Right cardiac atrium (tissue), 5 donors: ENCODE measurements at places on chromosomes 5 and 9. TPM values are rescaled to one million over a fixed set of nuclear protein-coding genes. Genes with fewer than 3 reads are reported as not detected.

Gene OTP
- not detected for total RNA-seq

Gene SLC4A9
- 0.26 TPM for total RNA-seq

Gene STK32A
- total RNA-seq, result 1.9 TPM

Gene CATSPER3
- total RNA-seq, result 0.54 TPM

Gene PLAC8L1
- total RNA-seq, result not detected

Gene PCDHGA2
- 7.1 TPM for total RNA-seq

Gene GTF3C5
- total RNA-seq, result 41.1 TPM

Gene SCGB3A2
- total RNA-seq, result not detected

Gene ZCCHC10
- 18.3 TPM for total RNA-seq

Gene C1QTNF3
- total RNA-seq, result 3.3 TPM

Gene CDKN2B
- 1.4 TPM for total RNA-seq

Gene BAAT
- 0.14 TPM for total RNA-seq

Gene SLIT3
- 109 TPM for total RNA-seq

Gene GLRA1
- total RNA-seq, result not detected

Gene EFNA5
- total RNA-seq, result 21.8 TPM

Gene SREK1
- 34.0 TPM for total RNA-seq

Gene GPR151
- total RNA-seq, result not detected

Gene APBA1
- 6.2 TPM for total RNA-seq

Gene FOXD4L3
- total RNA-seq, result 0.26 TPM

Gene SPATA31E1
- not detected for total RNA-seq

Gene DMGDH
- 4.9 TPM for total RNA-seq

Gene GPR150
- total RNA-seq, result 0.25 TPM

Gene LRRC19
- total RNA-seq, result not detected

Gene PFN3
- not detected for total RNA-seq

Gene STPG3
- 0.32 TPM for total RNA-seq

Gene IFNA21
- total RNA-seq, result not detected

Gene PKD2L2
- 0.32 TPM for total RNA-seq

Gene PHF24
- 0.36 TPM for total RNA-seq
